ENCODE measurements at places on chromosomes 4 and X. TPM values are rescaled to one million over a fixed set of nuclear protein-coding genes. Genes with fewer than 3 reads are reported as not detected.

Gene SORBS2
- total RNA-seq: 4.8 TPM

Gene FHIP1A
- under 0.01 TPM for total RNA-seq

Gene MAGEB17
- total RNA-seq: not detected

Gene SYTL5
- 0.35 TPM for total RNA-seq

Gene PRRG1
- 2.2 TPM for total RNA-seq

Gene ITGB1BP2
- total RNA-seq: 0.70 TPM

Gene DAPP1
- 0.59 TPM for total RNA-seq

Gene UBA1
- total RNA-seq: 131 TPM

Gene FRG2
- total RNA-seq: not detected

Gene TMPRSS11F
- total RNA-seq: not detected

Gene RBMXL3
- not detected for total RNA-seq
